ENCODE measurements at places on chromosomes 4 and X.

GRCh38 chrX:102712981-102713625 lies 855 bp downstream of the GPRASP2 start:
- no peak for DNase-seq

DNA sequence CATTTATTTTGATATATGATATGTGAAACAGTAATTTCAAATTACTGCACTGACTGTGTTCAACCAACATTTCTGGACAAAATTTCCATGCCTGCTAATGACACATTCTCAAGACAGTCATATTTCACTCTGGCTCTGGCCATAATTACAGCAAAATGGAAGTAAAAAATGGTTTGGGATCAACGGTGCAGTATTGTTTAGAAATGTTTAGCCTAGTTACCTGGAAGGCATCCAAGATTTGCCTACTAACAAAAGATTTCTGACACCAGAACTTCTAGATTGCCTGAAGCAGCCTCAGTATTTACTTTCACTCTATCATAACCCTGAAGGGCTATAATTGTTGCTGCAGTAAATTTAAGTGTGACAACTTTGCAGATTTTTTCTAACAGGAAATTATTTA lies 416.3 kb downstream of the PCDH10 start:
- no peak for DNase-seq

- peak; percentile 1 for DNase-seq
Measured at GRCh38 chr4:168877511-168878491, 132.3 kb downstream of the CBR4 start.

- no peak for DNase-seq
Measured at GRCh38 chr4:21709031-21709430, 239.5 kb downstream of the KCNIP4 start.

DNA sequence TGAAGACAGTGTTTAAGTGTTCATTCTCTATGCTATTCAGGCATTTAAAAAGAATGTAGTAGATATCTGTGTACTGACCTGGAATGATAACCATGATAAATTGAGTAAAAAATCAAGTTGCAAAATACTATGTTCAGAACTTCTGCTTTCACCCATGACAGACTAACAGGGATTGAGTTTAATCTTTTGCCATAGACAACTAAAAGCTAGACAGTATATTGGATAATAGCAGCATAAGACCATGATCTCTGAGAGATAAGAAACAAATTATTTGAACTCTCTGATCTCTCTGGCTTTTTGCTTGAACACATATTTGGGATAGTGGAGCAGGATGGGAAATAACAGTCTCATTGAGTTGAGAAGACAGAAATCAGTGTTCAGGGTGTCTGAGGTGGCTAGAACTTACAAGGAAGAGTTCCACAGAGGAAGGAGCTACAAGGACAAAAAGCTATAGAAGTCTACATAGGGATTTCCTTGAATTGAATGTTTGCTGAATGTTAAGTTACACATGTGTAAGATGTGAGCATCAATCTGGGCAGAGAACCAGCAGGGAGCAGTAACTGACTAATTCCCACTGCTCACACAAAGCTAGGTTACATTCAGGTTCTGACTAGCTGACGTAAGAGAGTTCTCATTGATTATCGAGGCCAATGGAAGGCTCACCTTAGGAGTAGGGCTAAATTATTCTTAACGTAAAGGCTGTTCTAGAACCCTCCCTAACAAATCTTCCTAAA lies 60.4 kb downstream of the SLC30A9 start:
- no peak for DNase-seq

GRCh38 chr4:6696611-6697010 lies 2.9 kb downstream of the S100P start:
- no peak for DNase-seq

GRCh38 chrX:361231-362145 lies 25.2 kb downstream of the PPP2R3B start:
- no peak for DNase-seq

- peak; percentile 27 for DNase-seq
Measured at GRCh38 chr4:70838666-70839588, 763 bp downstream of the GRSF1 start.

DNA sequence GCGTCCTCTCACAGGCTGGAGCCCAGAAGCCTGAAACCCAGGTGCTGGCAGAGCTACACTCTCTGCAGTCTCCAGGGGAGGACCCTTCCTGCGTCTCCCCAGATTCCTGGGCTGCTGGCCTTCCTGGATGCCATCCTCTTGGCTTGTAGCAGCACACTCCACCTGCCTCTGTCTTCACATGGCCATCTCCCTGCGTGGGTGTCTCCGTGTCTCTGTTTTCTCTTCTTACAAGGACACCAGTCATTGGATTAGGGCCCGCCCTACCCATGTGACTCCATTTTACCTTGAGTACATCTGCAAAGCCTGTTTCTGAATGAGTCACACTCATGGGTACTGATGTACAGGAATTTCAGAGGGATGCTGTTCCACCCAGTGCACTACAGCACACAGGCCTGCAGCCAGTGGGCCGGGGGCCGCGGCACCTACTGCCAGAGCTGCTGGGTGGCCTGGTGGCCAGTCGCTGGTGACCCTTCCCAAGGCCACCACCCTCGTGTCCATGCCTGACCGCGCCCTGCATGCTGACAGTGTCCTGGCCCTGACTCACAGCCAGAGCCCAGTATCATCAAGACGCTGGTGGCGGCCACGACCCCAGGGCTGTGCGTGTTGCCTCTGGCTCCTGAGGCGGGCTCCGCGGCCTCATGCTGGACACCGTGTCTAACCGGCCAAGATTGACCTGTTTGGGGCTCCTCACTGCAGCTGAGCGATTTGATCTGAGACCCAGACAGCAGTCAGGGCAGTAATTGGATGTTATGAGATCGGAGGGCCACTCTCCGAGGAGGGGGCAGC lies 63.6 kb upstream of the NKX1-1 start:
- no peak for DNase-seq

DNA sequence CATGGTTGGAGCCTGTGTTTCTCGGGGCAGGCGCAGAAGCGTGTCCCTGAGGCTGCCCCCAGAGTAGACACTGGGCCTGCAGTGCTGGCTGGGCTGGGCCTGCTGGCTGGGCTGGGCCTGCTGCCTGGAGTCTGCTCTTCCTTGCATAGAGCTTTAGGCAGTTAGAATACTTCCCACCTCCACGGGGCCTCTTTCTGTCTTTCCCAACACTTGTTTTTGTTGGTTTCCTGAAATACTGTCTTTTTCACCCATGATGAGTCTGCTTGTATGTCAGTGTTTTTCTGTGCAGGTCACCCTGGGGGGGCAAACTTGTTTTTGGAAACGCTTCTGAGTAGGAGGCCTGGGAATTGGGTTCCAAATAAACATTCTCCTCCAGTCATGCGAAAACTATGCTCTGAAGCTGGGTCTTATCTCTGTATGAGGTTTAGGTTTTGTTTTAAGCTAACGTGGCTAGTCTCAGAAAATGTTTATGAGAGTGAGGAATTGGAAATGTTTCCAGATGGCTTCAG lies 32.2 kb downstream of the TRMT44 start:
- DNase-seq: no peak

DNA sequence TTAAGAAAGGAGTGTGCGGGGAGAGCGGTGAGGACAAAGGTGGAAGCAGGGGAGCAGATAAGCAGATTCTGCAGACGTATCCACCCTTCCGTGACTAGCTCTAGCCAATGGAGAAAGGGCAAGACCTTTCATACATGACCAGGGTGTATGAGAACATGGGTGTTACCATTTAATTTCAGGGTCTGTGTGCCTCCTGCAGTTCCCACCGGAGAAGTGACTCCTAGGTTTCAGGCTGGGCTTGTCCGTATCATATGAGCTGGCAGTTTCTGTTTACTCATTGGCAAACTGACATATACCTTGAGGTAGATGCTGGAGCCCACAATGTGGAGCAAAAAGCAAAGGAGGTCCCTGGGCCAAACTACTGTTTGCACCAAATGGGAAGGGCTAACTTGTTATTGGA lies 6.8 kb downstream of the RBM47 start:
- no peak for DNase-seq

GRCh38 chr4:159946983-159947615 lies 844.2 kb downstream of the RAPGEF2 start:
- no peak for DNase-seq

- DNase-seq: no peak
Measured at GRCh38 chr4:72352711-72353110, 216.3 kb downstream of the ADAMTS3 start.

- no peak for DNase-seq
Measured at GRCh38 chr4:95272036-95272435, 276.7 kb downstream of the UNC5C start.

DNA sequence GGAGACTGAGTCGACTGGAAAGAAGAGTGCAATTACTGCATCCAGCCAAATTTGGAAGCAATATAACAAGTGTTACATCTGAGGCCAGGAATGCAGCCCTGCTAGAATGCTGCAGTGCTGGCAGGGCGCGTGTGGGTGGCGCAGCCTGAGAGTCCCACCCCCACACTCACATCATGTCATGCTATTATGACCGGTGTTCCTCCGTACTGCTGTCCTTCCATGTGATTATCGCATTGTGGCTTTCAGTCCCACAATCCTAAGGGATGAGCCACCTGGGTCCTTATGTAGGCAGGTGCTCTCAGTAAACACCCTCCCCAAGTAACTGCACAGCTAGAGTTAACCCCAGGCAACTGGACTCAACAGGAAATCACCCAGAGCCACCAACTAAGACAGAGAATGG lies 122.6 kb upstream of the CPEB2 start:
- no peak for DNase-seq

GRCh38 chrX:6149060-6149872 lies 79.4 kb downstream of the NLGN4X start:
- no peak for DNase-seq

DNA sequence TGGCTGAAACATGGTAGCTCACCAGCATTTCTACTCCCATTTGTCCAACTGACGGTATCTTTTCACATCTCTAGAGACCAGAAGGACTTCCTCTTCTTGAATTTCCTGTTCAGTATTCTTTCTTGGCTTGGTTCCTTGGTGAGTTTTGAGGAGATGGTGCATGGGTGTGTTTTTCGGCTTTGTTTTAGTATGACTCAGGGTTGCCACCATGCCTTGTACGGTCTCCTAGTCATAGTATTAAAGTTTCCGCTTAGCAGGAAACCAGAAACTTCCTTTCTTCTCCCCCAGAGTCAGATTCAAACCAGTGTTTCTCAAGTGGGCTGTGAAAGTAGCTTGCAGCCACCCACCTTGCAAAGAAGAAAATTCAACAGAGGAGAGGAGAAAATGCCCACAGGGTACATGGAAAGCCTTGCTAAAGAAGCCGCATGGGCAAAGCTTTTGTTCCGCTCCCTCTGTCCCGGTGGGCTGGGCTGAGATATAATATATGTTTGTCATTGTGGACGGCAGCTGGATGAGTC lies 5.7 kb downstream of the CD99 start:
- DNase-seq: no peak

DNA sequence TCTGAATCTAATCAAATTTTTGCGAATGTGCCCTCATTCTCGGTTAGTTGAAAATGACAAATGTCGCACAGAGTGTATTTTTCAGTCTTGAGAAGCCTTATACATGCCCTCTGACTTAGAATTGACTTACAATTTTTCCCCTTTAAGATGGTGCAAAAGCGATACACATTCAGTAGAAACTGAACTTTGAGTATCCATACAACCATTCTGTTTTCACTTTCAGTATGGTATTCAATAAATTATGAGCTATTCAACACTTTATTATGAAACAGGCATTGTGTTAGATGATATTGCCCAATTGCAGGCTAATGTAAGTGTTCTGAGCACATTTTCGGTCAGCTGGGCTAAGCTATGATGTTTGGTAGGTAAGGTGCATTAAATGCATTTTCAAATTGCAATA lies 43.4 kb downstream of the SLC9A7 start:
- DNase-seq: no peak

All from stimulated activated CD8-positive, alpha-beta memory T cell treated with anti-CD3 and anti-CD28 coated beads, Interleukin-2, amount 100 ng/mL, for 1 hour (primary cell).